ENCODE measurements at places on chromosomes 3 and 15.
A peak's percentile ranks its signal among the peaks of the same experiment; 100 is the strongest.

DNA sequence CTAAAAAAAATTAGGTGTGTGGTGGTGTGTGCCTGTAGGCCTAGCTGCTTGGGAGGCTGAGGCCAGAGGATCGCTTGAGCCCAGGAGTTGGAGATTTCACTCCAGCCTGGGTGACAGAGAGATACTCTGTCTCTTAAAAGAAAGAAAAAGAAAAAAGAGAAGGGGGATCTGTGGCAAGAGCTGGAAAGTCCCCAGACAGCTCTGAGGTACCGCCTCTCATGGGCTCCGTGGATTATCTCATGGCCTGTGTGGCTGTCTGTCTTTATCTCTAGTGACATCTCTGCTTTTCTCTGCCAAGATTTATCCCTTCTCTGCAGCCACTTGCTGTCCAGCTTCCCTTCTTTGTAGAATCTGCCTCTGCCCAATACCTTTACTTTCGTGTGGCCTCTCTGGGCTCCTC is 5.7 kb downstream of the EXOSC7 start:
- DNase-seq: no peak

DNA sequence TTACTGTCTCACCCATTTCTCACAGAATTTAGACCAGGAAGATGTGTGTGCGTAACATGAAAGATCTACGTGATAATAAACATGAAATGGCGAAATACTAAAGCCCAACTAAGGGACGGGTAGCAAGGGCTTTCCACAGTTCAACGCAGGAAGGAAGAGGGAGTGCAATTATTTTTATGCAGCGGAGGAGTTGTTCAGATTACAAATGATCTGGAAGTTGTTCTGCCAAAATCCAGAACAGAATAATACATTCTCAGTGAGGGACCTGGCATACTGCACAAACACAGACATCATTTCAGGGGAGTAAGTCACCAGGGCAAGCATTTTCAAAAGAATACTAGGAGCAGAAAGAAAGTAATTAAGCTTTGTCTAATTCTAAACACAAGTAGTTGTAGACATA is 133.6 kb upstream of the RAP2B start:
- no peak for DNase-seq

DNA sequence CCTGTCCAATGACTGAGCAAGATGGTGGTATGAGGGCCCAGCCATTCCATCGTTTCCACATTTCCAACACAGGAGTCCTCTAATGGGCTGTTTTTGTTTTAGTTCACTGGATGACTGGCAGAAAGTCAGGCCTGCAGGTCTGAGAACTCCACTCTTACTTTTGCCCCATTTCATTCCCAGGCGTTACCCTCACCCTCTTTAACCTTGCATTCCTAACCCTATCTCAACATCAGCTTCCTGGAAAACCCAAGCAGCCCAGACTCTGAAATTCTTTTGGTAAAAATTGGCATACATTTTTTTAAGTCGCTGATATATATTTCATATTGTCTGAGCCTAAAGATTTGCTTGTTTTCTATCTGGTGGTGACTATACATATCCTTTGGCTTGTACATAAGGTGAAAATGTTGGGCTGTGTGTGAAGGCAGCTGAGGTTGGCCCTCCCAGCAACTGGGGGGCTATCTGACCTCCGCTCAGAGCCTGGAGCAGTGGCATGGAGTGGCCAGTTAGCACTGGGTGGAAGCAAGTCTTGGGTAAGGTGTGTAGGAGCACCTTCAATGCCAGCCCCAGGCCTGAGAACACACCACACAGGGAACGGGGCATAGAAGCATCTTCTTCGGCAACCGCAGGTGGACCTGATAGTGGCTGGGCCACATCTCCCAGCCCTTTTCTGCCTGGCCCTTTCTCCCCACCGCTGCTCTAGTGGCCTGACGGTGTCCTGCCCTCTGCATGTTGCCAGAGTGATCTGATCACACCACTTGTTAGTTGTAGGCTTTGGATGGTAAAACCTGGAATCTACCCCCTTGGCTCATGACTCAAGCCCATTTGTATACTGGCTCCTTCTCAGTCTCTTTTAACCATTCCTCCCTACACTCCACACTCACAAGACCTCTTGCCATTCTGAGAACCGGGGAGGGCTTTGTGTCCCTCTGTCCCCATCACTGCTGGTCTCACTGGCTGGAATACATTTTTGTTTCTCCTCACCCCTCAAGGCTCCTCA is 50.0 kb downstream of the AMOTL2 start:
- no peak for DNase-seq

DNA sequence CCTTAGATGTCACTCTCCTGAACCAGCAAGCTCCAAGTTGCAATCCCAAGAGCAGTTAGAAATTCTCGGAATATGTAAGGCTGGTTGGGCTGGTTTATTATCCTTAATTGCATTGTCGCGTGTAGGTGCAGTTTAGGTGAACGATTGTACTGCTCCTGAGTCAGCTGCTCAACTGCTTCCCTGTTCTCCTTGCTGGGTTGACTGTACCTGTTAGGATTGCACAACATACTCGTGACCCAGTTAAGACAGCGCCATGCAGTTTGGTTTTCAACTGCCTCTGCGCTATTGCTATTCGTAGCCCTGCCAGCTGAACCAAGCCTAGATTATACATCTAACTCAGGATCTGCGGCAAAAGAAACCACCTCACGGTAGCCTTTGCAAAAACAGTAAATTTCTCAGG is 41.0 kb downstream of the BCL2L10 start:
- DNase-seq: no peak

- DNase-seq: no peak
Observed at GRCh38 chr15:68695061-68695595, 116.3 kb downstream of the CORO2B start.

DNA sequence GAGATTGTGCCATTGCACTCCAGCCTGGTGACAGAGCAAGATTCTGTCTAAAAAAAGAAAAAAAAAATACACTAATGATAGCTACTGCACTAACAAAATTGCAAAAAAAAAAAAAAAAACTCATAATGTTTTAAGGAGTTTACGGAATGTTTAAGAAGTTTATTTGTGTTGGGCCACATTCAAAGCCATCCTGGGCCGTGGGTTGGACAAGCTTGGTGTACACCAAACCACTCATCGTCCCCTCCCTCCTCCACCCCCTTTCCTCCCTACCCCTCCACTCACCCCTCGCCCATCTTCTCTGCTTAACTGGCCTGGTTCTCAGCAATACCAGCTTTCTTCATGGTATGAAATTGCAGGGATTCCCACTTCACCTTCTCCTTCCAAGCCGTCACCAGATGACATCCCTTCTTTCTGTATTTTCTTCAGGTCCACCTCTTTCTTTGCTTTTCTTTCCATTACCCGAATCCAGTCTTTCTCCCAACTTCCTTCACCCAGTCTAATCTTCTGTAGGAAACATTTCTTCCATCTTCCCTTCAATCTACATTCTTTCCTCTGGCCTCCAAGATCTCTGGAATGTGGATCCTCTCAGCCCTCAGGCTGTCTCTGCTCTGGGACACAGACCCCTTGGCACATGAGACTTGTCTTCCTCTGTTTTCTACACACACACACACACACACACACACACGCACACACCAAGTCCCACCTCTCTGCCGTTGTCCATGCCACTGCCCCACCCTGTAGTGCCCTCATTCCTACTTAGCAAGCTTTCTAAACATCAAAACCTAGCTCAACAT is 3.5 kb upstream of the MESP1 start:
- DNase-seq: no peak

DNA sequence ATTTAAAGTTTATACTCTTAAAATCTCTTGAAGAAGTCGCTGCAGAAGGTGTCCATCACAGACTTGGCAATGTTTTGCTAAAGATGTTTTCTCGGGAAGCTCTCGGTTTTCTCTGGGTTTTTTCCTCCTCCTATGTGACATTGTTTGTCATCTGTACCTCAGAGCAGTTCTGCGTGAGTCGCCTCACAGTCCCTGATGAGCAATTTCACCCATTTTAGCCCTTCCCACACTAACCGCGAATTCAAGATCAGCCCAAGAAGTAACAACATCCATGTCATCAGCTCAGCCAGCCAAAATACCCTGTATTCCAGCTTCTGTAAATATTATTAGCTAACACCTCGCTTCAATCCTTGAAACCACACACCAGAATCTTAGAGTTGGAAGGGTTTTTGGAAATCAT is 224.3 kb upstream of the SETMAR start:
- no peak for DNase-seq

GRCh38 chr15:76165951-76166350 is 106.2 kb downstream of the TMEM266 start:
- DNase-seq: no peak

GRCh38 chr3:108415661-108416060 is 94.7 kb downstream of the MYH15 start:
- DNase-seq: no peak

DNA sequence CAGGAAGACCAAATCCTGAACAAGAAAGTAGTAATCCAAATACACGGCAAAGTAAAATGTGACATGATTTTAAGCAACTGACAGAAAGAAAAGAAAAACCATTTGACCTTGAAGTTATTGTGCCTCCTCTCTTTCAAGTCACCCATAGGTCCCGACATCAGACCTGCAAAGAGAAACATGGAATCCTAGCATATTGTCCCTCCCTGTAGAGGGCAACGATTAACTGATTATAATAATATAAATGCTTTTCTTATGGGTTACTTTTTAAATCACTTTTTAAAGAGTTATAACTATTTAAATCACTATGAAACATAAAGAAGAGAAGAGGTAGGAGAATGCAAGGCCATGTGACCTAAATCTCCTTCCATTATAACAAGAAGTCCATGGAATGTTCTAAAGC is 143.2 kb upstream of the LIPC start:
- no peak for DNase-seq

DNA sequence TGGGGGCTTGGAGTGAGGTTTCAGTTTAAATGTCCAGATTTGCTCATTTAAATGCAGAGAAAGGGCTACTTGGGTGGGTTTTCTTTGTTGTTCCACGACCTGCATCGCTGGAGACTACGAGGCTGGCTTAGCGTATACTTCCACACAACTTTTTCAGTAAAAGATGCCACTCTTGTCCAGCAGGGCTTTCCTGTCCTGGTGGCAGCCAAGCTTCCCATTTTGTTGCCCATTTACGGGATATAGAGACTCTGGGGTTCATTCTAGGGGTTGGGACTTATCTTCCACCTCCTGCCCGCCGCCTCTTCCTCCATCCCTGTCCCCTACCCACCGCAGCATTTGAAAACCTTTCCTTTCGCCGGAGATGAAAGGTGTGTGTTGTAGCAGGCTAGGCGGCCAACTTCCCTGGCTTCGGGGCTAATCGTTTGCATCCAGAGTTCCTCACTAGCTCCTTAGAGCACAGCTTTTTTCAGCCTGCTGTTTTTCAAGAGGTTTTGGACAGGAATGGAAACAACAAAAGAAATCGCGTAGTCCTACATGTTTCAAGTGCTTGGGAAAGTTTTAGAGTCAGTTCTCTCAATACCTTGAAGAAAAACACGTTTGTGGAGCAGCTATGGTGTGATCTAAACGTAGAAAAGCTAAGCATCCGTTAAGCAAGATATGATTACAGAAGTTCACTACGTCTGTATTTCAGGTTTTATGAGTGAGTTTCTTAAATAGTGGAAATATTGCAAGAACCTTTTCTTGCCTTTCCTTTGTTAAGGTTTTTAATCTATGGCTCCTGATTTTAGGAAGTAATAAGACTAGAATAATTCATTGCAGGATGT is 843 bp downstream of the CHRNA5 start:
- DNase-seq: no peak

DNA sequence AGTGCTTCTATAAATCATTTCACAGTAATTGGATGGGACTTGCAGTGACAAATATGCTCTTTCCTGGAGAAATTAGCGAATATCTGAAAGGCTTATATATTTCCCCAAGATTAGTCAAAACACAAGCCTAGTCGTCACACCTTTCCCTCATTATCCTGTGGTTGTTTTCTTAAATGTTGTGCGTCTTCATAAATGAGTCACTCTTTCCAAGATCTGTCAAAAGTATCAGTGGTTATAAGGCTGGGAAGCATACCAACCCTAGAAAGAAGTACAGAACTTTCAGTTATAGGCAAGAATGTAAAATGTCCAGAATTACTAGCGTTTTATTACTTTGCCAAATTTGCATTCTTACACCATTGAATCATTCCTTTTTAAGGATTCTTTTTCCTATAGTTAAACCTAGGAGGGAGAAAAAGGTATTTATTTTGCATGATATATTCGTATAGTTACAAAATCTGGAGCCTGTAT is 33.6 kb downstream of the TMEM212 start:
- DNase-seq: no peak

DNA sequence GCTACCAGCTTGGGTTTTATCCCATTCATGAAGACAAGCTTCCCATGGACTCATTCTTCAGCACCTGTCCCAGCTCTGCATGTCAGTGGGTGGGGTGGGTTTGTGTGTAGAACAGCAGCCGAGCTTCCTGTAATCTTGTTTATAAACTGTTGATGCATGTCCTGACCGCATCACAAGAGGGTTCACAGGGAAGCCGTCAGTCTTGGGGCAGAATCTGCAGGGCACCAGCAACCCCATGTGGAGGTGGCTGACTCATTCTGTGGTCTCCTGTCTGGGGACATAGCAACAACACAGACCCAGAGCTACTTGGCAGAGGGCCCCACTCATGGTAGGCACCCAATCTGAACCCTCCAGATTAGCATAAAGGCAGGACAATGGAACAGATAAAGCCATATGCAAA is 35.6 kb downstream of the DAPK2 start:
- peak; percentile 75 for DNase-seq

DNA sequence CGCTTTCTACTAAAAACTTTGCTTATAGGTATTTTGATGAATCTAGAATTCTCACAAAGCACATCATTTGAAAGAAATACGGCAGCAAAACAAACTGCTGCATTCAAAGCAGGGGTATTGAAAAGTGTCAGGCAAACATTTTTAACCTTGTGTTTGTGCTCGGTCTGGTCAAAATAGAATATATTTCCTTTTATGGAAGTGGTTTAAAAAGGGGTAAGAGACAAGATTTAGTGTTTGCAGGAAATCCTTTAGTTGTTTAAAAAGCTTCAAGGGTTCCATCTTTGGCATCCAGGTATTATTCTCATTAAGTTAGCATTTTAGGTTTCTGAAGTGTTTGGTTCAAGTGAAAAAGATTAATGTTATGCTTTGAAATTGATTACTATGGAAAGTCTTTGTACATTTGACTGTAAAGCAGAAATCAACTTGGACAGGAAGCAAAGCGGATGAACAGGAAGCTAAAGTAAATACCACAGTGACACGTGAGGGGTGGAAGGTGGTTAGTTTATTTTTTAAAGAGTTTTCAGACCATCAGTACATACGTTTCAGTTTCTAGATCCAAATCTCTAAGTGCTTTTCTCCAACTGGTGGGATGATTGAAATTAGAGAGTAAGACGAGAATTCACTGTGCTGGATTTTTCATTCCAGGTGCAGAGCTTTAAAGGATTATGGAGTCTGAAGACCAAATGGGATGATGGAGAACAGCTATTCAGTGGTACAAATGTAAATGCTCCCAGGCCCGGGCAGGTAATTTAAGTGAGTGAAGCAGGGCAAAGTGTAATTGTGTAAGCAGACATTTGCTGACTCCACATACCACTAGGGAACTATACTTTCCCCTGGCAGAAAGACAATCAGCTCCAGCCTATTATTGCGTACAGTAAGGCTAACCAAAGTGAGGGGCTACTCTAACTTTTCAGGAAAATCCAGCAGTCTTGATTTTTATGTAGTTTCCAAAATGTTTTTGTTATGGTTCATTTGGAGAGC is 341.8 kb upstream of the TBL1XR1 start:
- DNase-seq: no peak

GRCh38 chr3:106514431-106514830 is 645.6 kb upstream of the CBLB start:
- no peak for DNase-seq

Measured in activated T-helper 1 cell treated with Interleukin-2 at 50 U/mL for 16 hours (primary cell).